ENCODE measurements at places on chromosomes 6 and 20.

DNA sequence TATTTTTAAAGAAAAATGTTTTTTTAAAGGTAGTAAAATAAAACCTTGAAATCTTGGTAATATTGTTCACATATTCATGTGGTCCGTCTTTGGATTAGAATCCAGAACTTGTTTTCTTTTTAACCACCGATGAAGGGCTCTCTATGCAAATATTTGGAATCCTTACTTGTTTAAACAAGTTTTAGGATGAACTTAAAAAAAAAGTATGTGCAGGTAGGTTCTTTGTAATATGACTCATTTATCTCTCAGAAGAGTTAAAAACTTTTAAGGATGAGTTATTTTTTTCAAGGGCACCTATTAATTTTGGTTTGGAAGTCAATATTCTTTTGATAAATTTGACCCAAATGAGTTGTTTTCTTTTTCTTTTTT is 8.9 kb downstream of the DSP start:
- DNase-seq: no peak

- no peak for DNase-seq
Observed at GRCh38 chr6:147548921-147549475, 40.5 kb downstream of the SAMD5 start.

DNA sequence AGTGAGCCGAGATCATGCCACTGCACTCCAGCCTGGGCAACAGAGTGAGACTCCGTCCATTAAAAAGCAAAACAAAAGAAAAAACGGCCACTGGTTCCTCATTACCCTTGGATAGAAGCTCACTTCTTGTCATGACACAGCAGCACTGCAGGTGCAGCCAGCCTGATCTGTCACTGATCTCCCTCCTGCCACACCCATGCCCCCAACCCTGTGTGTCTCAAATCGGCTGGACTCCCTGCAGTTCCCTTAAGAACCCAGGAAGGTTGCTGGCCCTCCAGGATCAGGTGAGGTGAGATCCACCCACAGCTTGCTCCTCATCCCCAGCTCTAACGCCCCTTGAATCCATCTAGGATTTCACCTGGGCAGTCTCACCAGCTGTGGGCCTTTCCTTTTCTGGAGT is 26.3 kb upstream of the NNAT start:
- no peak for DNase-seq

DNA sequence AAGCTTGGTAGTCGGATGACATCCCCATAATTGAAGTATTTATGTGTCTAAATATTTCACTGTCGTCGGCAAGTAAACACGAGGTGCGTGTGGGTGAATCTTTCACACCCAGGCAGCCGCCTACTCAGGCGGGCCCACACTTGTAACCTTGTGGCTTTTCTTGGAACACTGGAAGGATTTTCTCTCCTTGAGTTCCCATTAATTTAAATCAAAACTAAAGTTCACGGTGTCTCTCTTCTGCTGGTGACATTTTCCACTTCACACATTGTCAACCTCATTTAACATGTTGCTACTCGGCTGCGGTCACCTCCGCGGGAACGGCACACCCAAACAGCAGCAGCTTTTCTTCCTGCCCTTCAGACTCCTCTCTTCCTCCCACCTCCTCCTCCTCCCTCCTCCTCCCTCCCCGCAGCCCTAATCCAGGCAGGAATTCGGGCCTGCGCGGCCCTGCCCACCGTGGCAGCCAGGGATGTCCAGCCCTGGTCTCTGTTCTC is 336.6 kb downstream of the QKI start:
- DNase-seq: no peak

- DNase-seq: no peak
Observed at GRCh38 chr6:147974376-147974775, 368.3 kb upstream of the SASH1 start.

Data from activated T-helper 9 cell treated with anti-CD3 and anti-CD28 coated beads, Interleukin-2, amount 50 U/mL, for 16 hours (primary cell).